ENCODE measurements at places on chromosomes 7 and 10.

DNA sequence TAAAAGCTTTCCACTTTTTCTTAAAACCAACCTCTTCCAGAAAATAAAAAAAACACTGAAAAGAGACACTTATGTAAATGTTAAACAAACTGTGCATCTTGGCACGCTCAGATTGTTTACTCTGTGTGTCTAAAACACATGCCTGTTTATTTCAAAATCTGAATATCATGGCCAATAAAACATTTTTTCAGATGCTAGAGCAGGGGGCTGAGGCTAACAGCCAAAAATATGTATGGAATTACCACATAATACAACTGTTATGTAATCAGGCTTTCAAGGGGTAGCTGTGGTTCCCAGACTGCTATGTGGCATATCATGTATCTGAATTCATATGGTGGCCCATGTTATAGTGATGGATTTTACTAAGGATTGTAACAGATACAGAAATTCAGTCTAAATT, 130.4 kb downstream of the HIBADH start:
- no peak for DNase-seq

GRCh38 chr7:95723583-95724180, 48.7 kb upstream of the DYNC1I1 start:
- DNase-seq: no peak

GRCh38 chr7:67723591-67723990, 727.0 kb downstream of the TYW1 start:
- no peak for DNase-seq

DNA sequence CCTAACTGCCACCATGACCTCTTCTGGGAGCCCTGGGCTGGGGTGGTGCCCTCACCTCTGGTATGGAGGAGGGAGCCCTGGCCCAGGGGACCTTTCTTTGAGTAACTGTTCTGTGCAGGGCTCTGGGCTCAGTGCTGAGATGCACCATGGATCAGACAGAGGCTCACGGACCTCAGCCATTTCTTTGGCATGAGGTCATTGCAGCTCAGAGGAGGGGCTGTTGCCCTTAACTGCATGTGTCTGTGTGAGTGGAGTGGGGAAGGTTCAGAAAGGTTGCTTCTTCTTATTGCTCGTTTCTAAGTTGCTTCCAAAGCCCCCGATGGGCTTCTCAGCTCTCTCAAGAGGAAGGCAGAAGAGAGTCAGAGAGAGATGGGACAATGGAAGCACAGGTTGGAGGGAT, 233.9 kb downstream of the RPS24 start:
- DNase-seq: no peak

DNA sequence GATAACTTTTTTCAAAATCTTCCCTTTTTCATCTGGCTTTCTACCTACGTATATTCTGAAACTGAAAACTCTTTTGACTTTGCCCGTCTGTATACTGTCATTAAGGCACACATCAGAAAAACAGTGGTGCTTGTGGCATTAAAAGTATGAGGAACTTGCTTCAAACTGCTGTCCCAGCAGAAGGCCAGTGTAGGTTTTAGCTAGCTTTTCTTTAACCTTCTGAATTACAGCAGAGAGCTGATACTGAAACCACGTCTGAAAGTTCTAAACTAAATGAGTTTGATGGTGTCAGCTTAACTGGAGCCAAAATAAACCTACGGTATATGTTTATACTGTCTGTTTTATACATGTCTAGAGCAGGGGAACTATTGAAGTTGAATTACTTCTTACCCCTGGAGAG, 283.4 kb downstream of the TFEC start:
- DNase-seq: no peak

GRCh38 chr10:29600821-29601220, 34.0 kb downstream of the SVIL start:
- DNase-seq: no peak

- DNase-seq: no peak
These were observed 24.8 kb downstream of the PLXNA4 start for GRCh38 chr7:132551439-132551838.

- no peak for DNase-seq
These were observed 108.7 kb downstream of the SEMA3D start for GRCh38 chr7:85078181-85078580.

- no peak for DNase-seq
These were observed 77.4 kb downstream of the PON1 start for GRCh38 chr7:95246831-95247370.

- no peak for DNase-seq
These were observed 44.5 kb downstream of the STARD3NL start for GRCh38 chr7:38222481-38223096.

DNA sequence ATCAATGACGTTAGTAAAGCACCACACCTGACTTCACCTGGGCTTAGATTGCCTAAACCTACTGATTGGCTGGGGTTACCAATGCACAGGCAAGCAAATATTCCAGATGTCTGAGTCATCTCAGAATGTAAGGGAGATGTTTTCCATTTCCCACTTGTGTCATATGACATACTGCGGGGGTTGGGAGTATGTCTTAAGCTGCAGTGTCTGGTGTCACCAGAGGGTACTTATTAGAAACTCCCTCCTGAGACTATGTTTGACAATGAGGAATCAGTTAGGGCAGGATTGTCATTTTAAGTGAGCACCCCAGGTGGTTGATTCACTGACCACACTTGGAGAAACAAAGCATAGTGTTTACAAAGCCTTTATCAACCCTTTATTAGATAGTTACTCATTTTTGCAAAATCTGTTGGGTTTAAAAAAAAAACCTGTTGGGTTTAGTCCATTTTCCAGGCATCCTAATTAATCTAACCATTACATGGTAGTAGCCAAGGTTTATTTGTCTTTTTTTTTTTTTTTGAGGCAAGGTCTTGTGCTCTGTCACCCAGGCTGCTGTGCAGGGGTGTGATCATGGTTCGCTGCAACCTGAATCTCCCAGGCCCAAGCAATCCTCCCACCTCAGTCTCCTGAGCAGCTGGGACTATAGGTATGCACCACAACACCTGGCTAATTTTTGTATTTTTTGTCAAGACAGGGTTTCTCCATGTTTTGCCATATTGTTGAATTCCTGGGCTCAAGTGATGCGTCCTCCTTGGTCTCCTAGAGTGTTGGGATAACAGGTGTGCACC, 72.5 kb downstream of the CDK6 start:
- DNase-seq: no peak

GRCh38 chr10:44284198-44285084, 100.5 kb downstream of the CXCL12 start:
- no peak for DNase-seq

- DNase-seq: no peak
These were observed 12.7 kb downstream of the ZNF438 start for GRCh38 chr10:31018962-31019361.

DNA sequence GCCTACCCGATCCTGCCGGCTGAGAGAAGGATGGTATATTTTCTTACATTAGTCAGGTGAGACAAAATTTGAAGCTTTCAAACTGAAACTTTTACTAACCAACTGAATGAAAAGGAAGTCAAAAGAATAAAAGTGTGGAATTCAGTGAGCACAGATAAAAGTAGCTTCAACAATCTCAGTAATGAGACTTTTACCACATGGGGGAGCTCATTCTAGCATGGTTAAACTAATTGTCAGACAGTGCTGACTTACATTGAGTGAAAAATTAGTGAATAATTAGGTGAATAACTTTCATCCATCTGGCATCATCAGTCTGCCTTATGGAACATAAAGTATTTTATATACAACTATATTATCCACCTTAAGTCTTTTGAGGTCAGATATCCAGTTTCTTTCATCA, 8.4 kb downstream of the FAM237B start:
- no peak for DNase-seq

DNA sequence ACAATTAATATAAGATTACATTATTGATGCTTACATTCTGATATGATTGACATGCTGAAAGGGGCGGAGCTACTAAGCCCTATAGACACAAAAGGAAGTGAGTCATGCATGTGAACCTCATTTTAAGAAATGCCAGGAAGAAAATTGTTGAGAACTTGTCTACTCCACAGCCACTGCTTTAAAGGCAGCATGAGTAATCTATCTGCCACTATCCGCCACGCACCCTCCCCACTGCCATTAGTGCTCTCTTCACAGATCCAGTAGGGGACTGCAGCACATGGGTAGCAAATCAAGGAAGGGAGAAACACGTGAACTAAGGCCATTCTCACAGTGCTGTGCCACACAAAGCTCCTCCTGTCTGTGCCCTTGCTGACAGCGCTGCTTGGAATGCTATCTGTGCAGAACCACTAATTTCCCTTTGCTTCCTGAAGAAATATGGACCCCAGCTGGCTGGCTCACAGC, 524.8 kb downstream of the GRM8 start:
- DNase-seq: no peak

DNA sequence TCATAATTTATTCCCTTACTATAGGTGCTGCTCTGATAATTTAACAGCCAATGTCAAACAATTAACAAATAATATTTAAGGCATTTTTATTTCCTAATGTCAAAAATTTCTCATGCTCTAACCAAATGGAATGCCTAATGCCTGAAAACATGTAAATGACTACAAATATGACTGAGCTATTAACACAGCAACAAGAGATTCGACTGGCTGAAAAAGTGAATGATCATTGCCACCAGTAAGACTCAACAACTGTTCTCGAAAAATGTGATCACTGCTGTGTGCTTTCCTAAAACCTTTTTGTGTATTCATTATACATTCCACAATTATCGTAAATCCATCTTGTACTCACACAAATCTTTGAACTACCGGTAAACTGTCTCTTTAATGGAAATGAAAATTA, 118.7 kb downstream of the NPY start:
- DNase-seq: no peak
